ENCODE measurements at places on chromosomes 4 and X. TPM values are rescaled to one million over a fixed set of nuclear protein-coding genes. Genes with fewer than 3 reads are reported as not detected.

- no peak for DNase-seq
Measured at GRCh38 chrX:42930071-42930470, 152.1 kb upstream of the PPP1R2C start.

DNA sequence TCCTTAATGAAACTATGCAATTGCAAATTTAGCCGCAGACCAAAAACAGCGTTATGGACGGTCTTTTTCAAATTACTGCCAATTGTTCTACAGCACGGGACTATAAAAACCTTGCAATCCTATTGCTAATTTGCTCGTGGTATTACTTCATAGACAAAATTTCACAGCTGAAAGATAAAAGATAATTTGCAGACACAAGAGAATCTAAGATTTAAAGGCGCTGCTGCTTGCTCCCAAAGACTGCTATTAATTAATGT lies 1.4 kb upstream of the CAMK2D start:
- no peak for DNase-seq

DNA sequence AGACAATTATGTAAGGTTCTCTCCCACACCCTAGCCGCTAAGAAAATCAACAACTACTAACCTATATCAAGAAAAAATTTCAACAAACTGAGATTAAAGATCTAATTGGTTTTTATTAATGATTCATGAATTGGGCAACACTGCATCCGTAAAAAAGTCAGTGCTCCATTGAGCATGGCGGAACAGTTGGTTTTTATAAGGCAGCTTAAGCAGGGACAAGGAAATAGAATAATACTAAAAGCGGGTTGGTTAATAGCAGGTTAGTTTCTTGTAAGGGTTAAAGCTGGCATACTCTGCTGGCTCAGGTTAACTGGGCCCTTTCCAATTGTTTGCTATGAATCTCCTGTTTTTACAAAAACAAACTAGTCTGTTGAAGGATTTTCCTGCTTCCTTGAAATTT lies 202.3 kb upstream of the RASGEF1B start:
- no peak for DNase-seq

GRCh38 chr4:7581477-7581876 lies 146.7 kb upstream of the PSAPL1 start:
- DNase-seq = peak; percentile 36

- DNase-seq = peak; percentile 34
Measured at GRCh38 chrX:104113222-104113965, 1.1 kb downstream of the ZCCHC18 start.

DNA sequence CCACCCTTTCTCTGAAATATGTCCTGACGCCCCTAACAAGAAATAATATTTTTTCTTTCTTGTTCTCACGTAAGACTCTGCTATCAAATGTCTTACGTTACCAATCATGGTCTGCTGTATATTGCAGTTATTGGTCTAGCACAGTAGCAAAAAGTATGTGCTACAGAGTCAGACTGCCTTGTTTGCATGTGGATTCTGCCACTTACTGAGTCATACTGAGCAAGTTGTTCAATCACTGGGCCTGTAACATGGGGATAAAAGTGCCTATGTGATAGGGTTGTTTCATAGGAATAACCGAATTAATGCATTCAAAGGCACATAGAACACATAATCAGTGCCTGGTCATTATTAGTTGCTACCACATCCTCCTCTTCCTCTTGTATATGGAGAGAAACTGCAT lies 14.1 kb downstream of the RPGR start:
- DNase-seq = no peak

- no peak for DNase-seq
Measured at GRCh38 chr4:28241021-28241420, 1380.4 kb downstream of the STIM2 start.

MAPK10 gene
- polyA plus RNA-seq = 2.8 TPM

DNA sequence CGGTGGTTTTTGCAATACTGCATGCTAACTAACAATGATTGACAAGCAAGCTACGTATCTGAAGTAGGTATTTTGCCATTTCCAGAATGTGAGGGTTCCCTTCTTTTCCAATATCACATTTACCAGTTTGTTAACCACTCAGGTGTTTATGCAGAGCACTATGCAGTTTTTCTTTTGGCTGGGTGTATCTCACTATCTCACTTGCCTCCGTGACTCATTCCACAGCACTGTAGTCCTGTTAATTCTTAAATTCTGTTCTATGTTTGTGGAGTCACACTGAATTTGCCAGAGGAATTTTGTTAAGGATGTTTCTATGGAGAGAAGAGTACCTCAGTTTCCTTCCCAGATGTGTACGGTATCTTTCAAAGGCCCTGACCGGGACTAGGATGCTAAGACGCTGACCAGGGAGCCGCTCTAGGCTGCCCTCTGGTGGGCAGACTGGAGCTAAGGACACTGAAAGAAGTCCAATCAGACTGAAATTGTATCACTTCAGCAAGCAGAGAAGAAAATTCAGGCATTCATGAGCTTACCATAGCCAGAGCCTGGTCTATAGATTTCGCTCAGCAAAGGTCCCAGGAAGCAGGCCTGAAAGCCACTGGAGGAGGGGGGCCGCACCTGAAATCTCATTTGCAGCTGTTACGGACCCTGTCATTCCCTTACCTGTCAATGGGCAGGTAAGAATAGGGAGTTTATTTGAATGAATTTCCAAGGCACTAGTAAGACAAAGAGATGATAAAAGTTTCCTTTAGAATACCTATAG lies 388.4 kb upstream of the SPOCK3 start:
- peak; percentile 23 for DNase-seq

HSFX3 gene
- 0.77 TPM for polyA plus RNA-seq

GRCh38 chr4:40214661-40215418 lies 18.0 kb downstream of the RHOH start:
- DNase-seq = no peak

DNA sequence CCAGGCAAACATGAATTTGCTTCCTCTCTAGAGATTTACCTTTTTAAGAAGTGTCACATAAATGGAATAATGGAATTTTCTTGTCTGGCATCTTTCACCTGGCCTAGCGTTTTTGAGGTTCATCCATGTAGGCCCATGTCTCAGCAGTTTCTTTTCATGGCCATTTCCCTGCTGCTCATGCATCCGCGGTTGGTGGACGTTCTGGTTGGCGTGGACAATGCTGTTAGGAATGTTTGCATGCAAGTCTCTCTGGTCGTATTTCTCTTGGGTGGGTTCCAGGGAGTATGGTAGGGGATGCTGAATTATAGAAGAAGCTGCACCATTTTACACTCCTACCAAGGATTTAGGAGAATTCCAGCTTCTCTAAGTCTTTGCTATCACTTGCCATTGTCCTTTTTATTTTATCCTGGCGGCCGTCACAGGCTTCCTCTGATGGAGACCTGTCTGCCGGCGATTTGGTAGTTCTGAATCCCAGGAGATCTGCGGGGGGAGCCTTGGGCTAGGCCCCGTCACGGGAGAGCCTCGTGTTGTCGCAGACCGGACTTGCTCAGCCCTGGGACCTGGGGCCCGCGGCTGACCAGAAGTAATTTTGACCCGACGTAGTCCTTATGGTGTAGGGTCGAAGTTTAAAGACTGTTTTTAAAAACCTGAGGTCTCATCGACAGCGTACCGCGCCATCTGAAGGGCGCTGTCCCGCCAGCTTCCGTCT lies 56.9 kb upstream of the TADA2B start:
- DNase-seq = peak; percentile 45

- DNase-seq = peak; percentile 44
Measured at GRCh38 chrX:44675362-44676024, 132.8 kb upstream of the FUNDC1 start.

VSIG1 gene
- polyA plus RNA-seq = 0.18 TPM

- DNase-seq = peak; percentile 10
Measured at GRCh38 chrX:6226596-6227452, 1.8 kb downstream of the NLGN4X start.

DNA sequence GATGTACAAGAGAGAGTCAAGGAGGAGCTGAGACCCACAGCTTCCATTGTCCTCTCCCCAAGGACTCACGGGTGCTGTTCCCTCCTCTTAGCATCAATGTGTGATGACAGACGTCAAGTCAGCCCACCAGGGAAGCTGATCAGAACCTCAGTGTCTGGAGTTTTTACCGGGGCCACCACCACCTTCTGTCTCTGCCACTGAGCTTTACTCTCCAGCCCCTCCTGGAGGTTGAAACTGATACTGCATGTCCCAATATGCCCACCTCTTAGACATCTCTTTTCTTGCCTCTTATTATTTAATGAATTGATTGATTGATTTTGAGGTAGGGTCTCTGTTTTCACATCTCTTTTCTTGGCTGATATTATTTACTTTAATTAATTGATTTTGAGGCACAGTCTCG lies 10.3 kb upstream of the AKAP17A start:
- peak; percentile 25 for DNase-seq

DNA sequence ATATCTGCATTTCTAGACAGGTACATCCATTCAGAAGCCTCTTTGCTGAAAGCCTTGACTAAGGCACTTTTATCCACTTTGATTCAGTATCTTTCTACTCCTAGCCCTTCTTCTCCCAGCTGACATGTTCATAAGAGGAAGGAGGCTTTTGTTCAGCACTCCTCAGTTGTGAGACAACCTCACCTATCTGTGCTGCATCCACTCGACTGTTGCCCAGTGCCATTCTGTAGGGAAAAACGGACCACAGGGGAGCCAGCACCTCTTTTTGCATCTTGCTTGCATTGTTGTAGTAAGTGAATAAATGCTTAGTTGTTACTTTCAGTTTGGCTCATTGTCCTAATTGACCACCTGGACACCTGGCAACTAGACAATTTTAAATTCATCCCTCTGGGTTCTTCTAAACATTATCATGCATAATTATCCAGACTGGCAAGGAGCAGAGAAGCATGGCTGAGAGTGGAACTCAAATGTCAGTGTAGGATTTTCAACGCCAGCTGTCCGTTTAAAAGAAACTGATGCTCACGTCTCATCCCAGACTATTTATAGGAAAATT lies 83.8 kb upstream of the BOD1L1 start:
- DNase-seq = no peak

GRCh38 chr4:8019396-8020365 lies 80.0 kb upstream of the AFAP1 start:
- DNase-seq = no peak

Data from hindlimb muscle (tissue), 1 donor.